Neural progenitor cell (in vitro differentiated cells): ENCODE measurements at places on chromosomes 3 and 15. TPM values are rescaled to one million over a fixed set of nuclear protein-coding genes. Genes with fewer than 3 reads are reported as not detected.

Gene GPR149
- not detected in 2 replicates for total RNA-seq

Gene STAB1
- 0.06 TPM in 1 of 2 replicates, not detected in the other for total RNA-seq

Gene PARP9
- 1.0 and 1.2 TPM in 2 replicates for total RNA-seq

Gene DLL4
- 0.12 TPM in 1 of 2 replicates, not detected in the other for total RNA-seq

Gene RETNLB
- not detected in 2 replicates for total RNA-seq

Gene COLQ
- total RNA-seq = 1.5 and 2.8 TPM in 2 replicates

Gene HIGD2B
- total RNA-seq = not detected in 2 replicates

Gene EFL1
- total RNA-seq = 30.1 and 42.4 TPM in 2 replicates

DNA sequence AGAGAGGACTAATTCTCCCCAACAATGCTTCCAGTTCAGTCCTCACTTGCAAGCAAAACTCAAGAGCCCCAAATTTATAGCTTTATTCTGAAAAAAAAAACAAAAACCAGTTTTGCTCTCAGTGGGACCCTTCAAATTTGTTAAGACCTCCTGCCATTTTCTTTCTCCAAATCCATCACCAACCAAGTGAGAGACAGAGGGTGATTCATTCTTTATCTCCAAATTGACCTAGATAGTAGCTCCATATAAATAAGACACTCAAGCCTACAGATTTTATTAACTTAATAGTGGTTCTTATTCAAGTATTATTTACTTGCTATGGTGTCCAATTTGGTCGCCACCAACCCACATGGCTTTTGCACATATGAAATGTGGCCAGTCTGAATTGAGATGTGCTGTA lies 195.8 kb downstream of the RORA start:
- DNase-seq = no peak

DNA sequence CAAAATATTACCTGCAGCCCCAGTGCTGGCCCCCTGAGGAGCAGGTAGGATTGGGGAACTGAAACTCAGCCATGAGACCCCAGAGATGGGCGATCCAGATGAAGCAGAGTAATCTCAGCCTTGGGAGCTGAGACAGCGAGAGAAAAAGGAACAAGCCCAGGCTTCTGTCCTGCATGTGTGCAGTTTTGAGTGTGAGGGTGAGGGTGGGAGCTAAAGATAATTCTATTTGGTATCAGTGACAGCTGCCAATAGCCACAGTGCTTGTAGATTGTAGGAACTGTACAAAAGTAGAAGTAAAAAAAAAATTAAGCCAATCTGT lies 5.9 kb downstream of the ATP8B4 start:
- DNase-seq = no peak

DNA sequence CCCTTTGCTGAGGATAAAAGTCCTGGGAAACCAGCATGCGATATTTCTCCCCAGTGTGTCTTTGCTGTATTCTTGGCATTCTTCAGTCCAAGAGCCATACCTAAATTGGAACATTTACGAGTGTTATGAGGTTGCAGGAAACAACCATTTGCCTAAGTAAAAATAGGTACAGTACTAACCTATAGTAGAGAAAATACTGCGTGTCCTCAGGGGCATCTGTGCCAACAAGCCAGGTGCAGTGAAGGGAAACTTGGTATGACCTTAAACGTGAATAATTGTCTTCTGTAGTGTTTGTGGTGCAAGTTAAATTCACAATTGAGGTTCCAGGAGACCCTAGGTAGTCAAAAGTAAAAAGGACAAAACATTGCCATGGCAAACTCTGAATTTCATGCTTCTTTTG lies 12.2 kb downstream of the IL5RA start:
- DNase-seq = no peak

DNA sequence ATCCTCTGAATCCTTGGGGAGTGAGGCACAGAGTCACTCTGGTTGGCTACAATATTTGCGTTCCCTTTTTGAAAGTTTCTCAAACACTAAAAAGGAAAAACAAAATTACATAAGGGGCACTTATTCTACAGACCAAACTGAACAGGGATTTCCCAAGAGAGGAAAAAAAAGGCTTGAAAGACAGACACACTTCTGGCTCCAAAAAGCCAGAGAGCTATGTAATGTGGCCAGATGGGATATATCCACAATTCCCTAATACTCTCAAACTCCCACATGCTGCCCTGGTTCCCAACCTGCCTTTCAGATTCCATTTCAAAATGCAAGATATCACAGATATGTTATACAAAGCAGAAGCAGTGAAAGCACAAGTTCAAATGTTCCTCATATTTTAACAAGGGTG lies 1.6 kb downstream of the FRMD4B start:
- no peak for DNase-seq

GRCh38 chr3:67437090-67437489 lies 217.3 kb downstream of the SUCLG2 start:
- DNase-seq = no peak

DNA sequence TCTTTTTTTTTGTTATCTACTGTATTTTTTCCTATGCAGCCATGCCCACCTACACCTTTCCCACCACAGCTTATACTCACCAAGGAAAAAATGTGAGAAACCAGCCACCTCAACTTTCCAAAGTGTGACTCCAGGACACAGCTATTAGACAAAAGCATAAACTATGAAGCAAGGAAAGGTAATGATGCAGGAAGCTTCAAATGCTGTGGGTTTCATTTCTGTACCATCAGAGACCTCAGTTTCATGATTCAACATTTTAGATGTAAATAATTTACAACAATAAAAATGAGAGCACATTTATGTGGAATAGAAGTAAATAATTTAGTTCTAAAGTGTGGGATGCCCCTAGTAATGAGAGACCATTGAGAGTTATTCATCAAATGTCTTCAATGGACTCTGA lies 115.1 kb downstream of the CDIN1 start:
- DNase-seq = no peak

- DNase-seq = peak; percentile 52
Observed at GRCh38 chr15:40471808-40472150, 995 bp downstream of the CHST14 start.

DNA sequence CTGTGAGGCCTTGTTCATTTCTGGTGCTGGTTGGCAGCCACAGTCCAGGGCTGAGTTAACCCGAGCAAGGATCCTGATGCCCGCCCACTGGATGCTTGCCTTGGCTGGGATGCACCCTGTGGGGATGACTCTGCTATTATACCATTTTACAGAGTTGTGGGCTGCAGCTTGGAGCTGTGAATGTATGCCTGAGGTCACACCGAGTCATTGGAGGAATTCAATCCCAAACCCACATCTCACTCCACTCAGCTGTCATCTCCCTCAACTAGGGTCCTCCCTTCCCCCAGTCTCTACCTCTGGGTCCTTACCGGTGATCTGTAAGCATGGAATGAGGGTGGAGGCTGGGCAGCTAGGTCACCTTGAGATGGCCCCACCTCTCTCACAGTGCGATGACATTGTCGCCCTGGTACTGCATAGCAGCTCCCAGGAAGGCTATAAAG lies 22.1 kb downstream of the MAPKAPK3 start:
- DNase-seq = no peak

GRCh38 chr3:15280853-15281532 lies 51.4 kb downstream of the SH3BP5 start:
- DNase-seq = no peak

- no peak for DNase-seq
Observed at GRCh38 chr3:10193692-10194327, 29.1 kb downstream of the IRAK2 start.
